ENCODE measurements at places on chromosomes 2 and 18.

DNA sequence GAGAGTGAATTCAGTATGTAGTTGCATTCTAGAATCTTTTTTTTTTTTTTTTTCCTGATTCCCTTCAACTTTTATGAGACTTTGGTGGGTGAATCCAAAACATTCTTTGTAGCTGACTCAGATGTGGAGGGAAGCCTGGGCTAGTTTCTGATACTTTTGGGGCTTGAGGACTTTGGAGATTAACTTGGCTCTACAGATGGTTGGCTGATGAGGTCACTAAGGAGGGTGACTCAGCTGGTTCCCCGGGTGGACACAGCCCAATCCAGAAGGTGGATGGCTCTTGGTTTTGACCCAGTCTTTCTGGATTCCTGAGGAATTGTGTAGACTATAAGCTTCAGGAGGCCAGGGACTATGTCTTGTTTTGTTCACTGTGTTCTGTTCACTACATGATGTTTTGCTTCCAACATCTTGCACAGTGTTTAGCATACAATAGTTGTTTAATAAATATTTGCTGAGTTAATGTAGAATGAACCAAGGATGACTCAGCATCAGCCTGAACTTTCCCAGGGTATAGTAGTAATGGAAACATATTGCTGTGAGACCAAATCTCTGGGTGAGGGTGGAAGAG lies 30.5 kb downstream of the LAMA3 start:
- DNase-seq, result no peak

- DNase-seq, result no peak
Measured at GRCh38 chr18:10353791-10354190, 100.6 kb upstream of the APCDD1 start.

DNA sequence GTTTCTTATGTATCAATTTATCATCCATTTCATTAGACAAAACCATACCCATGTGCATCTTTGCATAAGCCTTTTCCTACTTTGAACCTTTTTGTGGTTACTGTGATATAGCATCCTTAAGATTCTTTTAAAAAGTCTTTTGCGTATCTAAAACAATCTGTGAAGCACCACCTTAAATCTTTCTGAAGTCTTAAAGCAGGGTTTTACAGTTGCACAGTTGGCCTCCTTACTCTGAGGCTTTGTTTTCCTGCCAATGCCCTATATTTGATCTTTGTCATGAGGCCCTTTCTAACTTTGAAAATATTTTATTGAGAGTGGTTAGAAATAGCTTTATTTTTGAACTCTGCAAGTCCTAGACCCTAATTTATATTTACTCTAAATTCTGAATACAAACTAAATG lies 163.4 kb upstream of the MAP3K20 start:
- DNase-seq, result no peak

DNA sequence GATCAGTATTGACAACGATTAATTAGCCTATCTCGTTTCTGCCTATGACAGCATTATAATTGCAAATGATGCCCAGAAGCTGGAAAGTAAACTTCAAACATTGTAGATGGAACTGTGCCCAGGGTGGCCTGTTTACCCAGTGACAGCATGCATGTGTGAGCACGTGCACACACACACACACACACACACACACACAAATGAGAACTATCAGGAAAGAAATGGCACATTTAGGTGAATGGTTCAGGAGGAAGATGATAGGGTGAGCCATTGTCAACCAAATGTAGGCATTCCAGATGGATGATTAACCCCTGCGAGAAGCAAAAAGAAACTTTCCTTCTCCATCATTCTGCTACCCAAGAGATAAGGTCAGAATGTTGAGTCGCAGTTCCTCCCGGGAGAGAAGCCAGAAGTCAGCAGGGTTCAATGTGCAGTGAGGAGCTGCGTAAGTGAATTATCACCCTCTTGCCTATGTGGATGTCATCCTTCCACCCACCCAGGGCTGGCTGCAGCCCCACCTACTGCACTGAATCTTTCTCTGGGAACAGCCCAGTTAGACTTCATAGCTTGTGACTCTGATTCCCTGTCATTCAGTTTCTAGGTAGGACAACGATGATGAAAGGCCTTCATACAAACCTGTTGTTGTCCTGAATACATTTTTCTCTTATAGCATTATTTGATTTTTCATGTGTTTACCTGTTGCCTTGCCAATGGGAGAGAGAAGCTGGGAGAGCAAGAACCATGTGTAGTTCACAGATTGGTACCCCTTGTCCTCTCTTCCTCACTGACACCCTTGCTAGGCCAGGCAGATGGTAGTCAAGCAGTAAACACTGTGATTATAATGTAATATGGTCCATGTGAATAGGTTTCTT lies 3.5 kb upstream of the APOB start:
- DNase-seq, result no peak

DNA sequence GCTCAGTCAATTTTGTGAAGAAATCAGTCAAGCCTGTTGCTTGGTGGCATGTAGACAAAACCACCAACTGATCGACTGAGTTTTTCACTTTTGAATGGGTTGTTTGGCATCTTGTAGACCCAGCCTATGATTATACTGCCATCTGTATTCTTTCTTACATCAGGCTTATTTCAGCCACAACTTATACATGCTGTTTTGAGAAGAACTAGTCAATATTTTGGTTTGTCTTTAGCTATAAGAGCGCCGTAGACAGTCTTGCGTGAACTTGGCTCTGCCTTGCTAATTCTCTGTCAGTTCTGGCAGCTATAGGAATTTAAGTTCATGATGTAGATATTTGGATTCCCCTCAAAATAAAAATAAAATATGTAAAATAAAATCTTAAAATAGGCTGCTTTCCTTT lies 742.0 kb upstream of the FANCL start:
- DNase-seq, result no peak

- DNase-seq, result no peak
Measured at GRCh38 chr2:27537287-27537686, 40.6 kb downstream of the GCKR start.

DNA sequence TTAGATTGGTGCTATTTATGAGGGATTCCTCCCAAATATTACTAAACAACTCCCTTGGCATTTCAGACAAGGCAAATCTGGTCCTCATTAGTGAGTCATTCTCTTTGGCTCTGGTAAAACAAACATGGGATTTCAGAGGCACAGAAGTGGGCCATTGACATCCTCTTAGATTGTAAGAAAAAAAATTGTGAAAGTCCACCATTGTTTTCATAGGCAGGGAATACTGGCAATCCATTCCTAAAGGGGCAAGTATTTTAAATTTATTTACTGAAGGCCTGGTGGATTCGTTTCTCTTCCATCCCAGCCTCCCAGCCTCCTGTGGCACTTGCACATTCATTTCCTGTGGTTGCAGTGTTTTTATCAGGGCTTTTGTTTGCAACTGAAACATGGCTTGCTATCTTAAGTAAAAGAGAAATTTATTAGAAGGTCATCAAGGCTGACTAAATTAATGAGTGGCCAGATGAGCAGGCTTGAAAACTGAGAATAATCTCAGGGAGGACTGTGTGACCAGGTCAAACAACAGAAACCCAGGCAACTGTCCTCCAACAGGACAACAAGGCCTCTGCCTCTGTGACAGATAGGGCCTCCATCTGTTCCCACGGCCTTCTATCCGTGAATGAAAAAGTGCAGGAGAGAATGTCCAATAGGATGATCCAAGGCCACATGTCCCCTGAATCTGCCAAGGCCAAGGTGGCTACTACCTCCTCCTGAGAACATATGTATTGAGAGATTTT lies 23.1 kb upstream of the TNFAIP6 start:
- no peak for DNase-seq

GRCh38 chr2:56287508-56287907 lies 103.7 kb downstream of the CCDC85A start:
- DNase-seq, result no peak

DNA sequence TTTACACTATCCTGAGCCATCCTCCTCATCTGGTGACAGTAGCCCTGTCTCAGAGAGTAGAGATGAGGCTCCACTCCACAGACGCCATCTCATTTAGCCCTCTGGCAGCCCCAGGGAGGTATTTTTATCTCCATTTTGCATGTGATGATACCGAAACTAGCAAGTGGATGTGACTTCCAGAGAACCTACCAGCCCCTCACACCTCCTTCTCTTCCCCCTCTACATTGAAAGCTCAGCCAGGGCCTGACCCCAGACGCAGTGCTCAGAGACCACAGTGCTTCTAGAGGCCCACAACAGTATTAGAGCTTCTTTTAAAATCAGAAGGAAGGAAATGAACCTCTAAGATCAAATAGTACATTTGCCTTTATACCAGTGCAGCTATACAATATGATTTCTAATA lies 8.3 kb downstream of the GYPC start:
- DNase-seq, result no peak
